ENCODE measurements at places on chromosomes 5 and 9.

DNA sequence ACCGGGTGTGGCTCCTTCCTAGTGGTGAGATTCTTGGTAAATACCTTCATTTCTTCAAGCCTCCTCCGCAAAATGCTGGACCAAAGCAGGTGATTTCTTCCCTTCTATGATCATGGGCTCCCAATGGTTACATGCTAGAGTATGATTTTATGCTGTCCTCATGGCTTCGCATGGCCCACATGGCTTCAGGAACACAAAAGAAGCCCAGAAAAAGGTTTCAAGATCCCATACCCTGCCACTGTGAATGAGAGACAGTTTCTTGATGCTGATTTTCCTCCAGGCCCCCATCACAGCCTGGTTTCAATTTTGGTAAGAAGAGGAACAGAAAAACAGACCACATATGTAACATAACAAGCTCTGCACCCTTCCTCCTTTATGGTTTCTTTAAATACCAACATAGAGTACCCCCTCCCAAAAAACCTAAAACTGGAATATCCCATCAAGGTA, 2.4 kb upstream of the RXFP3 start:
- no peak for DNase-seq

GRCh38 chr9:137296670-137297664, 5.1 kb downstream of the NRARP start:
- no peak for DNase-seq

DNA sequence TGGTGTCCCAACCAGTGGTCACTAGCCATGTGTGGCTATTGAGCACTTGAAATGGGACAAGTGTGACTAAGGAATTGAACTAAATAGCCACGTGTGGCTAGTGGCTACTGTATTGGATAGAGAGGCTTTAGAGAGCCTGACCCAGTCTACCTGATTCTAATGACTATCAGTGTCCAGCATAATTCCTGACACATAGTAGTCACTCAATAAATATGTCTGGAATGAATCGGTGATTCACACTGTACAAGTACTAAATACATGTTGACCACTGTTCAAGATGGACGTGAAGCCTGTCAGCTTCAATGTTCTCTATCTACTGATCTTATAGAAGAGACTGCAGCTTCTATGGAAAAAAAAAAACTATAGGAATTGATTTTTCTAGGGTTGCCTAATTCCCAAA, 57.7 kb upstream of the MAST4 start:
- DNase-seq: no peak

- no peak for DNase-seq
Observed at GRCh38 chr5:142426129-142427014, 101.6 kb upstream of the SPRY4 start.

GRCh38 chr9:120935383-120935857, 8.8 kb upstream of the TRAF1 start:
- DNase-seq: peak; percentile 98

- no peak for DNase-seq
Observed at GRCh38 chr5:72633041-72633445, 125.8 kb upstream of the ZNF366 start.

DNA sequence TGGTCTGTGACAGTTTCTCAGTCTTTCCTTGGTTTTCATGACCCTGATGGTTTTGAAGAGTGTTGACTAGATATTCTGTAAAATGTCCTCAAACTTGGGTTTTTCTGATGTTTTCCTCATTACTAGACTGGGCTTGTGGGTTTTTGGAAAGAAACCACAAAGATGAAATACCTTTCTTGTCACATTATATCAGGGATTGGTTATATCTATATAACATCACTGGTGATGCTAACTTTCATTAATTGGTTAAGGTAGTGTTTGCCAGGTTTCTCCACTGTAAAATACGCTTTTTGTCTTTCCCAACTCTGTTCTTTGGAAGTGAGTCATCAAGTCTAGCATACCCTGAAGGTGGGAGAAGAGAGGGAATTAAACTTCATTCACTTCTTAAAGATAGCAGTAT, 3.3 kb upstream of the IL31RA start:
- no peak for DNase-seq

DNA sequence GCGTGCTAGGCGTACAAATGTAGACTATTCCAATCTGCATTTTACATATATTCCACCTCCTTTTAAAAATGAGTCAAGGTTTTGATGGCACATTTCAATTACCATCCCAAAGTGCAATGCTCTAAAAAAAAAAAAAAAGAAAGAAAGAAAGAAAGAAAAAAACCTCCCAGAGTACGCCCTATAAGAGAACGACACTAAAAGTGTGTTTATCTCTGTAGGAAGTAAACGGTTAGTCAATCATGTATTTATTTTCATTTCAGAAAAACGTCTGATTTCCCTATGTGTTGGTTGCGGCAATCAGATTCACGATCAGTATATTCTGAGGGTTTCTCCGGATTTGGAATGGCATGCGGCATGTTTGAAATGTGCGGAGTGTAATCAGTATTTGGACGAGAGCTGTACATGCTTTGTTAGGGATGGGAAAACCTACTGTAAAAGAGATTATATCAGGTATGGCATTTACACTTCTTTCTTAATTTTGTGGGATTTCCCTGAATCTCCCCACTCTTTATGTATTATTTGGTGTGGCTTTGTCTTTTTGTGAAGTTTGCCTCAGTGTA, 1.1 kb downstream of the ISL1 start:
- no peak for DNase-seq

GRCh38 chr9:121463026-121463807, 36.4 kb downstream of the GGTA1 start:
- peak; percentile 56 for DNase-seq

Measured in umbilical cord (tissue), 2 donors.